WTC11 (cell line): ENCODE measurements at places on chromosomes 1 and 21.

- DNase-seq: peak; percentile 83
These were observed 90.2 kb downstream of the DMRTA2 start for GRCh38 chr1:50332941-50333594.

DNA sequence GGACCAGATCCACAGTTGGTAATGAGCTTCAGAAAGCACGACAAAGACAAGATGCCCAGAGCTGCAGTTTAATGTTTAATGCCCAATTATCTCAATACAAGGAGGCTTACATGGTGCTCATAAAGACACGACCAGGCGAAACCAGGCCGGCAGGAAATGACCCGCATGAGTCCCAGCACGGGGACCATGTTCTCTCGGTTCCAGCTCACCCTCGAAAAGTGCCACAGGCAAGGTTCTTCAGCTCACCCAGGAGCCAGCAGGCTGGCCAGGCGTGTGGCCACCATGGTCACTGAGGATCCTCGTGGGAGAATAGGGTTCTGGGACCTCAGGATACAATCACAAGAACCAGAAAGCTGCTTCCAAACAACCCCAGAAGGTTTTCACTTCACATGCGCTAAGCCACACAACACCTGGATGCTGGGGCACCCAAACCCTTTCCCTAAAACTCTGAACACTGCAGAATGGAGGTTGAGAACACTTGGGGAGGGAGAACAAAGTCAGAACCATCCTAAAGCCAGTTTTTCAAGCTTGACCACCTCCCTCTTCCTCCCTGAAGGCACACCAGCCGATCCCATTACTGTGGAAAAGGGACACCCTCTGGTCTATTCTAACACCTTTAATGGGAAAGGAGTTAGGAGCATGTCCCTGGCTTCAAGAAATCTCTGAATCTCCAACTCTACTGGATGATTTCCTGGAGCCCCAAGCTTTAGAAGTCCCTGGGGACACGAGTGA is 22.6 kb upstream of the ASAP3 start:
- DNase-seq: no peak

- DNase-seq: no peak
These were observed 30.0 kb upstream of the FGGY start for GRCh38 chr1:59266927-59267293.

DNA sequence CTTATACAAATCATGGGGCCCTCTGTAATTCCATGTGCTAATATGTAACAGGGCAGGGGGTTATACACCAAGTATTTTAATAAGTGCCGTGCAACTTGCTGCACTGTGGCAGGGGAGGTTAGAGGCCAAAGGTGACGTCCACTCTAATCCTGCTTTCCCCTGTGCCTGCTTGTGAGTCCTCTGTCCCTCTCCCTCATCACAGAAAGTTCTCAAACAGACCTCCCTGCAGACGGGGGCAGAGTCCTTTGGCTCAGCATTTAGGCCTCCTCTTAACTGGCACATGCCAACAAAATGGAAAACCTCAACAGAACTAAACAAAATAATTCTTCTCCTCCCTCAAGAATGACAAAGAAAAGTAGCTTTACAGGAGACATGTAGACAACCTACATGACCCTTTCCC is 2.9 kb downstream of the RXRG start:
- no peak for DNase-seq

- no peak for DNase-seq
These were observed 4.8 kb upstream of the SLC2A1 start for GRCh38 chr1:42963378-42964043.

DNA sequence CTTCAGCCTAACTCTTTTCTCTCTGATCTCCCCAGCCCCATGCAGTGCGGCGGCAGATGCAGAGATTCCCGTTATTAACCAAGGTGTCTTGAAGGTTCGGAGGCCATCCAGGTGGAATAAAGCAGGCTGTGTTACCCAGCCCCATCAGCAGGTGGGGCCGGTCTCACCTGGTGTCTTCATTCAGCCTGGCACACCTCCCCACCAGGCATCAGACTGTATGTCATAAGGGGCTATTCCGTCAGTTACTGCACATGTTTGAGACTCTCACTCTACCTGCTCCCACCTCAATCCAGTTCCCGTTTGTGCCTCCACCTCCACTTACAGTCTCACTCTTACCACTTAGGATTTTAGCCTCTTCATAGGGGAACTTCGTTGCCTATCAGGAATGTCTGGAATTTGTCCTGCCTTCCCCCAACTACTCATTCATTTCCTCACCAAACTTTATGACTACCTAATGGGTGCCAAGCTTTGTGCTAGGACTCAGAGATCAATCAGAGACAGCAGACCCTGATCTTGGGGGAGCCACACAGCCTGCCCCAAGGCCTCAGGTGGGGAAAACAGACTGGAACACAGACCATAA is 170.2 kb downstream of the PLPP3 start:
- DNase-seq: peak; percentile 72
